KBM-7 (cell line): ENCODE measurements at places on chromosomes 11 and 22.
A peak's percentile ranks its signal among the peaks of the same experiment; 100 is the strongest.

DNA sequence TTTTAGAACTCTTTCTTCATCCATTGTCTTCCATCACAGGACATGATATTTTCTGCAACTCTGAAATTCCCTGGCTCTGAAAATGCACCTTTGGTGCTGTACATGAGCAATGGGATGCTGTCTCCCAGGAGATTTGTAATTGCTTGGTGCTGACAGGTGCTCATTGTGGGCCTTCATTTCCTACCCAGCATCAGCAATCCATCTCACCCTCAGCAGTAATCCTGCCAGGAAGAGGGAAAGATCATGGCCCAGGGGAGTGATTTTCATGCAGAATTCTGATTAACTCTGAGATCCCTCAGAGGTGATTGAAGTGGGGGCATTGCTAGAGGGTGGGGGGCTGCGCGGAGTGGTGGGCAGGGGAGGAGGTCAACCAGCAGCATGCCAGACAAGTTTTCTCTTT is 651.7 kb downstream of the NELL1 start:
- DNase-seq: no peak

GRCh38 chr11:118398791-118399559 is 2.4 kb upstream of the ATP5MG start:
- no peak for DNase-seq

DNA sequence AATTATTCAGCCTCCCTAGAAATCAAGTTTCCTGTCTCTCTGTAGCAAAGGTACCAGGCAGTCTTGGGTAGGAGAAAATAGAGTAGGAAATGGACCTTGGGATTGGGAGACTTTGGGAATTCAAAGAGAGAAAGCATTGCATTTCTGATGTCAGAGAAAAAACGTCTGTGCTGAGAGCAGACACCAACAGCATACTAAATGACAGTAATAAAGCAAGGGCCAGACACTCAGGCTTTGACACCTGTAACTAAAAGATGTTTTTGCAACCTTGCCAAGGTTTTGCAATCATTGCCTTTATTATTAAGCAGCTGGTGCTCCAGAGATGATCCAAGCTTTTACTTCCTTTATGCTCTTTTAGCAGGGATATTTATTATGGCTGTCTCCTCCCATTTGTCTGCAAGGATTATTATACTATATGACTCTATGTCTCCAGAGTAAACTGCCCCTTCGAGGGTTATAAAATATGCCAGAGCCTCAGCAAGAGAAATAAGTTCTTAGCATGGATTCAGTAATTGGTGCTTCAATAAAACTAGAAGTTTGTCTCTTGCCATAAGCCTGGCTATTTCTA is 85.2 kb upstream of the GRAMD1B start:
- no peak for DNase-seq

GRCh38 chr11:122097419-122098001 is 18.5 kb downstream of the BLID start:
- DNase-seq: no peak

GRCh38 chr22:29695129-29695926 is 24.5 kb upstream of the CABP7 start:
- DNase-seq: no peak

GRCh38 chr11:45017329-45017728 is 66.6 kb upstream of the TP53I11 start:
- DNase-seq: no peak

DNA sequence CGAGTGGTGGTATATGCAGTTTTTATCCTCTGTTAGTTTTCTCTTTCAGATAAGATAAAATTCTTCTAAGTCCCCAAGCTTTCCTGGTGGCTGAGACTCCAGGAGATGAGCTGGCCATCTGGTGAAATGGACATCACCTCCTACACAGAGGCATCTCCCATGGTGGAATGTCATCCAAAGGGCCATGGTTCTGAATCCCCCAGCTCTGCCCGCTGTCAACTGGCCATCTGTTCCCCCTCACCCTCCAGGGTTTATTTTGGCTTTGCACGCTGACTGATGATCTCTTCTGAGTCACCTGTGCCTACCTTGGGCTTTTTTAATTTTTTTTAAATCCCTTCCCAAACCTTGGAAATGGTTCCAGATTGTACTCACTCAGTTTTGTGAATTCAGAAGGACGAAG is 142.2 kb downstream of the HIPK3 start:
- no peak for DNase-seq

DNA sequence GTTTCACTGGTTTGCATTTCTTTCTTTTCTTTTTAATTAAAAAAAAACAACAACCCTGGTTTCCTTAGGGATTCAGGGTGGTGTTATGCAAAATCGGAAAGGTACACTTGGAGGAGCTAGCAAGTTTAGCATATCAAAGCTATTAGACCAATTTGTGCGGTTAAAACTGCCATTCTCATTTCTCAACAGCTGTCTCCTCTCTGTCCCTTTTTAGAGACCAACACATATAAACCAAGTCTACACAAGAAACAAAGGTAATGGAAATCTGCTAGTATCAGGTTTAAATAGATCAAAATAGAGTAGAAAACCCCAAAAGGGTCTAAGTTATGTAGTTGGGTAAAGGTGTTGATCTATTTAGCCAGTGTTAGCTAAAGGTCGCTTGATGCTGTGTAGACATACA is 1.7 kb upstream of the SESN3 start:
- DNase-seq: no peak

DNA sequence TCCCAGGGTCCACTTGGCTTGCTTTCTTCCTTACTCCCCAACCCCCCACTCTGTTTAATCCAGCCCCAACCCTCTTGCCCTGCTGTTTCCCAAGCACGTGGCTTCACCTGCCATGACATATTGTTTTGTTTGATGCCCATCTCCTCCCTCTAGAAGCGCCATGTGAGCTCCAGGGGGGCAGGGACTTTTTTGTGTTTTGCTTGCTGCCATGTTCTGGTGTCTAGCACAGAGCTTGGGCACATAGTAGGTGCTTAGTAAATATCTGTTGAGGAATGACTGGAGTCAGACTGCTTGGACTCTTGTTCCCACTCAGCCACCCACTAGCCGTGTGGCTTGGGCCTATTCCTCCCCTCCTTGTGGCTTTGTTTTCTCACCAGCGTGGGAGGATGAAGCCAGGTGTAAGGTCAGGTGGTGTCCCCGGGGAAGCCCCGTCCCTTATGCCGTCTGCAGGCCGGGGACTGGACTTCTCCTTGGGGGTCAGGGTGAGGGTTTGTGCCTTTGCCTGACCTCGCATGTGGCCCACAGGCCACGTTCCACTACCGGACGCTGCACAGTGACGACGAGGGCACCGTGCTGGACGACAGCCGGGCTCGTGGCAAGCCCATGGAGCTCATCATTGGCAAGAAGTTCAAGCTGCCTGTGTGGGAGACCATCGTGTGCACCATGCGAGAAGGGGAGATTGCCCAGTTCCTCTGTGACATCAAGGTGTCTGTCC is 3.8 kb downstream of the AIP start:
- DNase-seq: no peak

- DNase-seq: peak; percentile 92
These were observed at the start of gene C2CD2L for GRCh38 chr11:119106564-119107537. Gene C2CD2L, plus strand, starts transcription at chr11:119107344. Its CDS starts 398 bp downstream, at chr11:119107742.

- DNase-seq: no peak
These were observed 17.2 kb upstream of the TAB1 start for GRCh38 chr22:39382410-39382809.

GRCh38 chr11:86932924-86933875 is 22.0 kb downstream of the FZD4 start:
- DNase-seq: no peak
